ENCODE measurements at places on chromosomes 12 and 14. TPM values are rescaled to one million over a fixed set of nuclear protein-coding genes. Genes with fewer than 3 reads are reported as not detected.

CFAP54 gene
- 2.7 TPM for polyA plus RNA-seq

P2RX2 gene
- 1.6 TPM for polyA plus RNA-seq

GRIP1 gene
- 20.0 TPM for polyA plus RNA-seq

DHRS4L2 gene
- polyA plus RNA-seq: 35.1 TPM

- DNase-seq: peak; percentile 34
Observed at GRCh38 chr12:74537126-74537706, 419 bp upstream of the ATXN7L3B start.

GRCh38 chr14:44912041-44912869, 49.5 kb downstream of the KLHL28 start:
- no peak for DNase-seq

GRCh38 chr12:26821212-26821701, 11.7 kb downstream of the ITPR2 start:
- no peak for DNase-seq

DNA sequence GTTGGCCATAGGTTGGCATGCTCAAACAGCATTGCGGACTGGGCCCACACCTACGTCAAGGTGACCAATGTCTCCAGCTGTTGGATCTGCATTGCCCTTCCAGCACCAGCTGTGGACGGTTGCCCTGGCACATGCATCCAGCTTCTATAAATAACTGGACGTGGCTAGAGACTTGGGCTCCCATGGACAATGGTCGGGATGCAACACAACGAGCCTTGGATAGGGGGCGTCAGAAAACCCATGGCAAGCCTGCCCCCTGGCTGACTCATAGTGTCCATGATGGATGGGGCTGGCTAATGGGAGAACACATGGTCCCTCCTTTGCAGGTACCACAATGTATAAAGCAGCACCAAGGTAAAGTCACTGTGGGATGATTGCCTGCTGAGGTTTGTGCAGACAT, 331.6 kb upstream of the FAR2 start:
- no peak for DNase-seq

DNA sequence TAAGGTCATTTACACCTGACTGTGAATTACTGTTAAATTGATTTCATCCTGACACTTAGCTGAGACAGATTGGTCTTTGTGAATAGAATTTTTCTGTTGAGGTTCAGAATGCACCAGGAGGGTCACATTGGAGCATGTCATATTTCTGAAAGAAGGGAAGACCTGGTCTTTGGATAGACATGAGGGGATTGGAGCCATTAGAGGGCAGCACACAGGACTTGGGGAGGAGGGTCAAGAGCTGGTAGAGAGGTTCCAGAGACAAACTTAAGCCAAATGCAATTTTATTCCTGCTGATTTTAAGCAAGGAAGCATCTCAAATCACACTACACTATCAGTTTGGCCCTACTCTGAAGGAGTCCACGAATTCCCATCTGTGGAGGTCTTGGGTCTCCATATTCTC, 41.1 kb downstream of the GUCY2C start:
- DNase-seq: no peak

- DNase-seq: no peak
Observed at GRCh38 chr12:27999521-27999920, 27.0 kb upstream of the PTHLH start.

DNA sequence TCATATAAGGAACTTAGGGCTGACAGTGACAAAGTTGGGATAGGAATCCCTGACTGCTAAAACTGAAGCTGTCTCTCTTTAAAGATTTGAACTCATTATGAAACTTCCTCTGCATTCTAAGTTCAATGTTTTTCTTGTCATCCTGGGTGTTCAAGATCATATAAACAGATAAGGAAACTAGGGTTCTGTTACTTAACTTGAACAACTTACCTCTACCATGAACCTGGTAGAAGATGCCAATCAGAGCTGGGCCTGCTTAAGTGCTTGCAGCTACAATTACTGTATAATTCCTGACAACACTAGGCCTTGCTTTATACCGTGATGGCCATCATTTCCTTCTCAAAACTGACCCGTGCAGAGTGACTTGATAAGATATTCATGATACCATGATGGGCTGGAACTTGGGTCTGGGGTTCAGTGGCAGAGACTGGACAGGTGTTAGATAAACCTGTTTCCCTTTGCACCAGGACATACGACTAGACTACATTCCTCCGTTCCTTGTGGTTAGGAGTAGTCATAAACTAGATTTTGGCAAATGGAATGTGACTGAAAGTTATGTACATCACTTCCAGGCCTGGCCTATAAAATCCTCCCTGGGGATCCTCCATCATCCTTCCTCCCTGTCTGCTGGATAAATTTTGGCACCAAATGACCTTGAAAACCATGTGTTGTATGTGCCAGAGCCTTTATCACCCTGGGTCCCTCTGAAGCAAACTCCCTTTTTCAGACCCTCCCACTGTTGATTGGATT, 172.2 kb upstream of the PRICKLE1 start:
- DNase-seq: no peak

- DNase-seq: no peak
Observed at GRCh38 chr14:75047506-75047905, 3.8 kb downstream of the MLH3 start.

All from left renal pelvis (tissue), 4 donors.